ENCODE measurements at places on chromosomes 1 and 21.

- DNase-seq, result no peak
Observed at GRCh38 chr1:218547957-218548730, 203.0 kb downstream of the TGFB2 start.

DNA sequence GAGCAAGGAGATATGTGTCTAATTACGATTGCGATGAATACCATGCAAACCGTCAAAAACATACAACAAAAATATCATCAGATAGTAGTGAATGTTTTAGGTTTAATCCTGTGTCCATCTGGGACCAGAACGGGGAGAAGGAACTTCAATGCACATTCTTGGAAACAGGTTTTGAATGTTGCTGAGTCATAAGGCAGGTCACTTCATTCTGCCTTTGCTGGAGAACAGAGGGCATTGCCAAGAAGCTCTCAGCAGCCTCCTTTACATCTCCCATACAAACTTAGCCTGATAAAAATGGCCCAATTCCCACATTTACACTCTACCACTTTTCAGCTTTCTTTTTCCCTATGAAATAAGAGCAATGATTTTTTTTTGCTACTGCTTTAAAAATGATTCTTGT, 78.0 kb upstream of the KCNJ6 start:
- DNase-seq, result no peak

DNA sequence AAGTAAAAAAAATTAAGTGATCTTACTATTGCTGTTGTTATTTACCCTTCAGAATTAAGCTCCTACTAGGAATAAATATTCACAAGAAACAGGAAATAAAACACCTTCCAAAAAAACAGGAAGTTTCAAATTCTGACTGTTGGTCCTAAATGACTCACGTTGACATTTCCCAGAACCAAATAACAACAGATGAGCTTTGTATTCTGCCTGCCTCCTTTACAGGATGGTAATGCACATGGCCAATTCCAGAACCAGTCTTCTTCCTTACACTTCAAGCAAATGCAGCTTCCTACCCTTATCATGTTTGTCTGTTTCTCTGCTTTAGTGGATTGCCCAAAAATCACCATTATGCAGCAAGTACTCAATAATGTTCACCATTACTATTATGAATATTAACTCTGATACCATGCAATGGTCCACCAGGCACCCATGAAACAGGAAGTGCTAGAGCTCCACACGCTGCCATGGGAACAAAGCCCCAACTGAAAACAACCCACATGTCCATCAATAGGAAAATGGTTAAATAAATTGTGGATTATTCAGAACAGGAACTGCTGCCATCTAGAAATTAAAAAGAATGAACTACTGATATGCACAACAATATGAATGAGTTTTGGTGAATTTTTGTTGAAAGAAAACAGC, 8.9 kb downstream of the CASP9 start:
- DNase-seq, result no peak

GRCh38 chr1:172845371-172845770, 186.5 kb downstream of the FASLG start:
- no peak for DNase-seq

- DNase-seq, result no peak
Observed at GRCh38 chr1:112389689-112390088, 6.3 kb upstream of the CTTNBP2NL start.

DNA sequence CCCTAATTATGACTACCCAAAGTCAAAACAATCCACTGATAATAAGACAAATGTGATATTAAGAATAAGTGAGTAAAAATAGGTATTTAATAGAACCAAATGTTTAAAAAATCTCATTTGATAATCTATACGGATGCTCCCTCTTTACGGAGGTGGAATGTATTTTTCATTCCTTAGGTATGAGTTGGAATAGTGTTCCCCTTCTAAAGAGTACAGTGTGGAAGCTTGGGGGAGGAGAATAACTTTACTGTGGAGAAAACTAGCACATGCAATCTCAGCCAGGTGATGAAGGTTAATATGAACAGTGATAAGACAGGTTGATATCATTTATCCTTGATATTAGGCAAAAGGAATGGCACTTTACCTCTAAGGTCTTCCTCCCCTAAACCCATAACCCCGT, 74.6 kb downstream of the GPR88 start:
- no peak for DNase-seq

GRCh38 chr21:17002594-17003257, 510.1 kb upstream of the CXADR start:
- DNase-seq, result no peak
